ENCODE measurements at places on chromosomes 3 and 15.

DNA sequence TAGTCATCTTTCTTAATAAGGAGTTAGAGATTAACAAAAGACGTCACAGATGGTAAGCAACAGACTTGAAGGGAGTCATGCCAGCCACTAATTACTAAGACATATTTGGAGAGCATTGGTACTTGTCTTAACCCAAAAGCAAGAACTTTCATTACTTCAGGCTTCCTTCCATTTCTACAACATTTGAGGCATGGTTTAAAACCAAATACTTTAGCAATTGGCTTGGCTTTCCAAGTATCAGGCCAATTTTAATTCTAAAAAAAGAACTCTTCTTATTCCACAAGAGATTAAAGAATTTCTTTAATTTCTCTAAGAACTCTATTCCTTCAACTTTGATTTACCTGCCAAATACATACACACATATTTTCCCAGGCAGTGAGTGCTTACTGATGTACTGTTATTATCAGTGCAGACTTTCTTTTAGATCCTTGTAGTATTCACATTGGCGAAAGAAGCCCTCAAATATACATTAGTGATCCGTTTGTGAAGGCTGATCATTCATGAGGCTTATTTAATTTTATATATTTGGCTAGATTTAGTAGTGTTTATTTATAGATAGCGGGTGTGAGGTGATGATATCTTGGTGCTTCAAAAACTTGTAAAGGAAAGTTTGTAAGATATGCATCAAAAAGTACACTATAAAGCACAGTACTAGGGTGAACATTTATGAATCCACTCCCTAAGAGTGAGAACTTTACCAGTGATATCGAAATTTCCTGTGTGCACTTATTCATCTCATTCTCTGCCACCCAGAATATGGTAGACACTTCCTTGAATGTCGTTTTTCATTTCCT lies 229.2 kb downstream of the MFSD1 start:
- DNase-seq = no peak

GRCh38 chr3:176075046-176075445 lies 1122.2 kb downstream of the TBL1XR1 start:
- DNase-seq = no peak

GRCh38 chr3:43785551-43785950 lies 94.8 kb downstream of the ABHD5 start:
- DNase-seq = no peak

DNA sequence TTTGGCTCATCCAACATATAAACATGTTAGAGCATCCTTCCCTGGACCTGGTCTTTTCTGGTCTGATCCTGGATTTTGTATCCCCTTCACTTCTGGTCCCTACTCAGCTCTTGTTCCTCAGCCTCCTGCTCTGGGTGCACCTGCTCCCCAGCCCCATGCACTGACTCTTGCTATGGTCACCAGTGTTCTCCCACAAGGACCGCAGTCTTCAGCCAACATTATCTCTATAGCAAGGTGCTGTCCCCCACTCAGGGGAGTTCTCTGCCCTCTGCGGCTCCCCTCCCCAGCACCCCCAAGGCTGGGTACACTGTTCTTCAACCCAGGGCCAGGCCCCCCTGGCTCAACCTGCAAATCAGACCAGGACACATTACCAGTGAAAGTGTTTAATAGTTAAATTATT lies 80.2 kb downstream of the SEC22A start:
- no peak for DNase-seq

DNA sequence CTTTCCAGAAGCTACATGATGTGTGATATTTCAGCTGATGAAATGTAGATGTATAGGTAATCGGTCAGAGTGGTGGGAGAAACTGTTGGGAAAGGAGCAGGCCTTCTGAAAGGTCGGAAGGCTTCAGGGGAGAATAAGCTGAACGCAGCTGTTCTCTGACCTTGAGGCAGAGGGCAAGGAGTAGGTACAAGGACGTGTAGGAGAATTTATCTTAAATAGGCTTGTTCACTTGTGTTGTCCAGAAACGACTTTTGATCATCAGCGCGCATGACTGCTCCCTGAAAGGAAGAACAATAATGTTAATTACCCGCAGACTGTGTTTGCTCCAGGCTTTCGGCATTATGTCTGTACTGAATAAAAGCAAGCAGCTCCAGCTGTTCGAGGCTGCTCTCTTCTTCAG lies 39.6 kb downstream of the GPR160 start:
- DNase-seq = no peak

DNA sequence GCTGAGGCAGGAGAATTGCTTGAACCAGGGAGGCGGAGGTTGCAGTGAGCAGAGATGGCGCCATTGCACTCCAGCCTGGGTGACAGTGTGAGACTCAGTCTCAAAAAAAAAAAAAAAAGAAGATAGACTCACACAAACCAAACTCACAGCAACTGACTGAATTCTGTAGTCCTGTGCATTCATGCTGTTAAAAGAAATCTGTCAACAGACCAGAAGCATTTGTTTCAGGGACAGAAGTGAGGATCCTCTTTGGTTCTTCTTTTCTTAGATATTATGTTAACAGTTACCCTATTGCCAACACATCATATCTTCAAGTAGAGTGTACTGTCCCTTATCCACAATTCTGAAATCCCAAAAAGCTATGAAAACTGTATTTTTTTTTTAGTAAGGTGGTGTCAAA lies 192.4 kb downstream of the CDIN1 start:
- no peak for DNase-seq

Measured in activated T-cell treated with anti-CD3 and anti-CD28 coated beads, Interleukin-2, amount 50 U/mL, for 72 hours (primary cell).